ENCODE measurements at places on chromosomes 5 and 9.

- DNase-seq: no peak
Measured at GRCh38 chr5:1294835-1295649, at the start of gene TERT. TSS of gene TERT (minus strand) at chr5:1295068. CDS start at chr5:1294989, 79 bp downstream.

DNA sequence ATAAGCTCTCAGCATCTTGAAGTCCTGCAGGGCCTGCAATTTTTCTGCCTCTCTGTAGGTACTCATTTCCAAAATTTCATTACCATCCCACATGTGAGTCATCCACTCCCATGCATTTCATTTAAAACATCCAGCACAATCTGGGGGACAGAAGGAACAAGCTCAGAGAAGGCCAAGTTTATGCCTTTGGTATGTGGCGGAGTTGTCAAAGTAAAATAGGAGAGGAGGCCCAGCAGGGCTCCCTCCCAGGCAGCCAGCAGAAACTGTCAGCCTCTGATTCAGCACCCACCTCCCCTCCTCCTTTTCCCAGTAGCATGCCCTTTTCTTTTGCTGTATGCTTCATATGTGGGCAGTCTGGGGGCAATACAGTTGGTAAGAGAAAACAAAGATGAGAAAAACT is 126.4 kb upstream of the ZNF366 start:
- DNase-seq: no peak

GRCh38 chr9:130680836-130681768 is 12.5 kb upstream of the EXOSC2 start:
- peak; percentile 87 for DNase-seq

GRCh38 chr9:85045271-85045670 is 375.7 kb downstream of the NTRK2 start:
- DNase-seq: no peak

- DNase-seq: peak; percentile 64
Measured at GRCh38 chr5:89397096-89397495, 514.1 kb upstream of the MEF2C start.

DNA sequence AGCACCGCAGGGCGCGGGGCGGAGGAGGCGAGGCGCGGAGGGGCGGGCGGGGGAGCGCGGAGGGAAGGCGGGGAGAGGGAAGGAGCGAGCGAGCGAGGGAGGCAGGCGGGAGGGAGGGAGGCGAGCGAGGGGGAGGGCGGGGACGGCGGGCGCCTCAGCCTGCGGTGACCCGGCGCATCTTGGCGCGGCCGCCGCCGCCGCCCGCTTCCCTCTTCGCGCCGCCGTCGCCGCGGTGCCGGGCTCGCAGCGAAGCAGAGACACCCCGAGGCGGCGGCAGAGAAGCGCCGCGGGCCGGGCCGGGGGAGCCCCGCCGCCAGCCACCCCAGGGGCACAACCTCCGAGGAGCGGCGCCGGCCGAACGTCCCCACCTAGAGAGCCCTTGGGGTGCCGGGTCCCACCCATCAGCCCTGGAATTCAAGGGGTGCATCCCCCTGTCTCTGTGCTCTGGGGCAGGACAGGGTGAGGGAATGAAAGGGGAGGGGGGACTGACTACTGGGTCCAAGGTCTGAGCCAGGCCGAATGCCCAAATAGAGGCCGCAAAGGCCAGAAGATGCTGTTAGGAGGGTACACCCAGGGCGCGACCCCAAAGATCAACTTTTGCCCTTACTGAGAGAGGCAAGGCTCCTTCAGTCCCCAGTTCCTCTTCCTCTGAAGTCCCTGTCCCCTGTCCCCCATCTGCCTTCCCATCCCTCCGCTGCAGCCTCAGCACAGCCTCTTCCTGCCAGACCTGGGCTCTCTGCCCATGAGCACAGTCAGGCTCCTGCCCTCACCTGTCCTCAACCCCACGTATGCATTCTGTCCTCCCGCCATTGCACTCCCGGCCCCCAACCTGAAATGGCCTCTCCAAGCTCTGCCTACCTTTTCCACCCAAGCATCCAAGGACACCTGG is at the start of gene ADAMTS2:
Gene ADAMTS2, minus strand, starts transcription at position 29 of the 889 bp plus-strand sequence. CDS start 133 bp downstream, outside the sequence.
- DNase-seq: no peak

Measured in GM12865 (cell line).